T1000 (cell line): ENCODE measurements at places on chromosomes 16 and 17.
A peak's percentile ranks its signal among the peaks of the same experiment; 100 is the strongest.

DNA sequence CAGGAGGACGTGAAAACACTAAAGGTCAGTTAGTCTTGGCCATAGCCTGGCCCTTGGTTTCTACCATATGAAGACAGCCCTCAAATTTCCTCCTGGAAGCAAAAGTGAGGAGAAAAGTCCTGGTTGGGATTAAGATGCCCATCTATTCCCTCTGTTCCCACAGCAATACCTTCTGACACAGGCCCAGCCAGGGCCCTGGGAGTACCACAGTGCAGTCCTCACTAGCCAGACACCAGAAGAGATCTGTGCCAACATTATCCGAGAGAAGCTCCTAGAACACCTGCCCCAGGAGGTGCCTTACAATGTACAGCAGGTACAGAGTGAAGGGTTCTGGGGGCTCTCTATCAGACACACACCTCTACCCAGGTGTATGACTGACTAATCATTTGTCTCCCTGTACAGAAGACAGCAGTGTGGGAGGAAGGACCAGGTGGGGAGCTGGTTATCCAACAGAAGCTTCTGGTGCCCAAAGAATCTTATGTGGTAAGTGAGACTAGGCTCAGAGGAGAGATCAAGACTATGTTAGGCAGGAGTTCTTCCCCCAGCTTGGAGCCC is 4.1 kb downstream of the ERAL1 start:
- DNase-seq = no peak

DNA sequence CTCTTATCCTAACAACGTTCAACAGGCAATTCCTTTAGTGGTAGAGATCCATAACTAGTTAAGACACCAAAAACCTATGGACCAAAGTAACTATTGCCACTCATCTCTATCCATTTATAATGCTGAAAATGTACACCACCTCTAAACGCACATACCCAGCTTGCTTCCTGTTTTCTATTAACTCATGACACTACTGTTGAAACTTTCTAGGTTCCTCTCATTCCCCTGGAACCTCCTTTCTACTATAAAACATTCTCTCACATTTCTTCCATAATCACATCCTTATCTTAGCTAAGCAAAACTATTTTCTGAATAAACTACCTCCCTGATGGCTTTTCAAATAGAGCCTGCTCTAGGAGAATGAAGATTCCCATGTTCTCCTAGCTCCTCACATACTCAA is 42.9 kb upstream of the KSR1 start:
- DNase-seq = no peak

- DNase-seq = no peak
These were observed 32.0 kb downstream of the PIMREG start for GRCh38 chr17:6476076-6476809.

GRCh38 chr16:65117811-65118448 is 3.9 kb downstream of the CDH11 start:
- peak; percentile 14 for DNase-seq

DNA sequence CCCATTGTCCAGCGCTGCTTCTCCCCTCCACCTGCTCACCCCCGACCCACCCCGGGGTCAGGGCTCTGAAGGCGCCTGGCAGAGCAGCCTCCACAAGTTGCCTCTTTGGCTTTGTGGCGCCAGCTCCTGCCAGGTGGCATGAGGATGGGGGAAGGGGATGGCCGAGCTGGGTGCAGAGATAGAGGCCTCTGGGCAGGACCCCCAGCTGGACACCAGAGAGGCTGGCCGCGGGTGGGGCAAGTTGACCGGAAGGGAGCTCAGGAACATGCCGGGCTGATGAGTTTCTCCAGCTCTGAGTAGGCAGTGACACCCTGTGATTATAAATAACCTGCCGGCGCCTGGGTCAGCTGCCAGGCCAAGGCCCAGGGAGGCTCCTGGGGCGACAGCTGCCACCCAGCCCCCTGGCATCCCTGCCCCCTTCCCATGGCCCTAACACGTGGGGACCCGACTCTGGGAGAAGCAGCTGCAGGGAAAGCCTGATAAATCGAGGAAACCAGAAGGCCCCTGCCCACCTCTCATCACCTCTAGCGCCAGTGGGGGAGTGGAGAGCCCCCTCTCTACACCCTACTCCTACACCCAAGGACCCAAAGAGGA is 729 bp downstream of the P2RX5 start:
- DNase-seq = no peak

GRCh38 chr16:29662729-29663015 is 375 bp upstream of the SPN start:
- no peak for DNase-seq

DNA sequence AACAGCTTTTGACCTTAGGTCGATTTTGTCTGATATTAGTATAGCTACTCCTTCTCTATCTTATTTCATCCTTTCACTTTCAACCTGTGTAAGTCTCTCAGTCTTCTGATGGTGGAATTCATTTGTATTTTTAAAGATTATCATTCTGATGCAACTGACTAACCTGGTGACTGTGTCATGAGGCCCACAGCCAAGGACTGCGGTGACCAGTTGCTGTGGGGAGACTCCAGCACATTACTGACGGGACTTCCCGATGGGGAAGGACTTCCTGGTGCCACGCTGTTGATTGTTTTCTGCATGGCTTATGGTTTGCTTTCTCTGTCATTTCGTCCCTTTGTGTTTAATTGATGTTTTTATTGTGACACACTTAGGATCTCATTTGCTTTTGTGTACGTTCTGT is 34.2 kb downstream of the RMI2 start:
- peak; percentile 53 for DNase-seq

- no peak for DNase-seq
These were observed 21.6 kb upstream of the ATP2A3 start for GRCh38 chr17:3985846-3986245.

DNA sequence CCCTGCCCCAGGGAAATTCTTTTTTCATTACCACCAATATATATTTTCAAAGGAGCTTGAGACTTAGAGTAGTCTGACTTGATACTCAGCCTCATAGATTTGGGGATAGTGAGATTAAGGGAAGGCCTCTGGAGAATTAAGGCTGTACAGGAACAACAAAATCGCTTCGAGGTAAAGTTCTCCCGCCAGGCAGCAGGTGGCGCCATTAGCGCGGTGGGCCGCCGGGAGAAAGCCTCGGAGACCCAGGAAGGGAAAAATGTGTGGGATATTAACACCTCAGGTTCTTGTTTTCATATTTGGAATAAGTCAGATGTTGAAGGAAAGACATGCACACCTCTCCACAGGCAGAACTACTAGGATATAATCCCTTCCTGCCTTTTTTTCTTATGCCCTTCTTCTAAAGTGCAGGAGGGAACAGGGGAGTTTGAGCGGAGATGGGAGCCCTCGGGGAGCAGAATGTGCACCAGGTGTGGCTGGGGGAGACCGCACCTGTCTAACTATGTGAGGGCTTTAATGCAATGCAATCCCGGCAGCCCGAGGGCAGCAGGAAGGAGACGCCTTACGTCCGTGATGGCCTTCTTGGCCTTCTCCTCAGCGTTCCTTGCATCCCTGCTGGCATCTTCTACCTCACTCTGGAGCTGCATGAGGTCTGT is 25.9 kb downstream of the MYH3 start:
- DNase-seq = no peak

- no peak for DNase-seq
These were observed 75.6 kb upstream of the LGALS9 start for GRCh38 chr17:27555339-27555738.

DNA sequence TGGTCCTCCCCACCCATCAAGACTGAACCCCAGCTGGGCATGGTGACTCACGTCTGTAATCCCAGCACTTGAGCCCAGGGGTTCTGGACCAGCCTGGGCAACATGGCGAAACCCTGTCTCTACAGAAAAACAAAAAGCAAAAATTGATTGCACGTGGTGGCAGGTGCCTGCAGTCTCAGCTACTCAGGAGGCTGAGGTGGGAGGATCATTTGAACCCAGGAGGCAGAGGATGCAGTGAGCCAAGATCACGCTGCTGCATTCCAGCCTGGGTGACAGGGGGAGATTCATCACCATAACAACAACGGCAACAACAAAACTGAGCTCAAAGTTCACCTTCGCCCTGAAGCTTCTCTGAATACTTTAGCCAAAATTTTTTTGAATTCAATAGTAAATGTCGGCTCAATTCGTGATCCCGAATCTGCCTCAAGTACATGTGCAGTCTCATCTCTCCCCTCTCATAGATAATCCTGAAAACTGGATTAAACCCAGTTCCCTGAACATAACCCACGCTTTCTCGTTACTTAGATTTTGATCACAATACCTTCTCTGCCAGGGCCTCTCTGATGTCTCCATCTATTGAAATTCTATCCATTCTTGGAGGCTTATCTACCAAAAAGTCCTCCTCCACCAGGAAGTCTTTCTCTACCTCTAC is 13.5 kb upstream of the MYH10 start:
- no peak for DNase-seq

GRCh38 chr17:30568117-30568430 is 90.9 kb downstream of the GOSR1 start:
- no peak for DNase-seq

GRCh38 chr17:76968707-76969597 is 100.7 kb downstream of the MGAT5B start:
- DNase-seq = no peak

GRCh38 chr16:67021321-67021720 is 7.6 kb upstream of the CBFB start:
- DNase-seq = no peak

GRCh38 chr16:56389554-56389953 is 35.8 kb downstream of the AMFR start:
- DNase-seq = peak; percentile 32

DNA sequence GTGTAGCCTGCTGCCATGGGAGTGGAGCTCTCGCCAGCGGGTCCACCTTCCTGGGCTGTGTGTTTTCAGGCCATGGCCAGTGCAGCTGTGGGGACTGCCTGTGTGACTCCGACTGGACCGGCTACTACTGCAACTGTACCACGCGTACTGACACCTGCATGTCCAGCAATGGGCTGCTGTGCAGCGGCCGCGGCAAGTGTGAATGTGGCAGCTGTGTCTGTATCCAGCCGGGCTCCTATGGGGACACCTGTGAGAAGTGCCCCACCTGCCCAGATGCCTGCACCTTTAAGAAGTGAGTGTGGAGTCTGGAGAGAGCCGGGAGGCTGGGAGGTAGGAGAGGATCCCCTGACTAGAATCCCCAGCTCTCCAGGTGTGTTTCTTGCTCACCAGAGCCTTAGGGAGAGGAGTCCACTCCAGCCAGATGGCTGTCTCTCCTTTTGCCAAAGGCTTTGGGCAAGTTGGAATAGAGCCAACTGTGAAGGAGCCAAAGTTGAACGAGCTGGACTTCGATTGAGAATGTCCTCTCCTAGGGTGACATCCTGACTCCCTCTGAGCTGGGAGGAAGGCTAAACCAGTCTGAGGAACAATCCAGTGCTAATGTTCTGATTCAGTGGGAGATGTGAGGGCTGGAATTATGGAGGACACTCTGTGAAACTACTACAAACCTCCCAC is 24.4 kb upstream of the EFCAB13 start:
- DNase-seq = no peak

- DNase-seq = peak; percentile 31
These were observed 2.8 kb upstream of the UBTF start for GRCh38 chr17:44222112-44222869.

DNA sequence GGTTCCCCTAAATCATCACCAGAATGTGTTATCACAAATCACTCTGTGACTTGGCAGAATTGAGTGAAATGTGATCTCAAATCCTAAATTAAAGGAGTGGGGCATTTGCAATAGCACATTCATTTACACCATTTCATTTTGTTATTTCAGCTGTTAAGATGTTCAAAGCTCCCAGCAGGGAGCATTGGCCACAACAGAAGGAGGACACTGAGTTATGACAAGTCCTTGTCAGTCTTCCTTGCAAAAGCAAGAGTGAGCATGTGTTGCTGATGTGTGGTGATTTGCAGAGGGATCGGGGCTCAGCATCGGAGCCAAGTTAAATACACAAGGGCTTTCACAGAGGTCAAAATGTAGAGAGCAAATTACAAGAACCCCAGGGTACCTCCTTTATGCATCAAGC is 372.2 kb upstream of the CDH5 start:
- DNase-seq = no peak

GRCh38 chr17:19716108-19717030 is at the start of gene SLC47A2:
SLC47A2 (minus strand) TSS chr17:19716584; CDS start chr17:19716555, 29 bp downstream.
- no peak for DNase-seq

- no peak for DNase-seq
These were observed 873 bp downstream of the USP10 start for GRCh38 chr16:84700446-84701300.

DNA sequence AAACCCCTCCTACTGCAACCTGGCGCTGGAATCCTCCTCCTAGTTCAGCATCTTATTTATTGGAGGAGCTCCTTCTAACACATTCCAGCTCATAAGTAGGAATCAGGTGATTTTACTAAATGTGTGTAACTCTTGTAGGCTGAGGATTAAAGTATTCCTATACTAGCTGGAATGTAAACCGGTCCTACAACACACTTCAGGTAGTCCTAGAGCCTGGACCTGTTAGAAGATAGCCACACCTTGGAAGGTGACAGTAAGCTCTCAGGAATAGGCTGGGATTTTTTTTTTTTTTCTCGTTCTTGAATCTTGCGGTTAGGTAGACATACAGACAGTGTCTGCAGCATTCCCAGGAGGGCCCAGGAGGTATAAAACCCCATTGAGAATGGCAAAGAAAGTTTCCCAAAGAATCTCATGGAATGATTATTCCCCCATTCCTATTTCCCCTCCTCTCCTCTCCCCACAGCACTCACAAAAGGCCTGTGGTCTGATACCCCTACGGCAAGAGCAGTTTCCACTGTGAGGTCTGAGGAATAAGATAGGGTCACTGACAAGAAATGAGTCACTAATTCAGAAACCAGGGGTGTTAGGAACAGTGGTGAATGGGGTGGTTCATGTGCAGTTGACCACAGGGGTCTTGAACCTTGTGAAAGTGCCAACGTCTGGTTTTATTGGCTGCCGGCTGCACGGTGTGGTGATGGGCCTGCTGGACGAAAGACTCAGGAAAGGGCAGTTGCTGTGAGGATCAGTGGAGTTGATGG is 267.1 kb downstream of the UTP18 start:
- no peak for DNase-seq

DNA sequence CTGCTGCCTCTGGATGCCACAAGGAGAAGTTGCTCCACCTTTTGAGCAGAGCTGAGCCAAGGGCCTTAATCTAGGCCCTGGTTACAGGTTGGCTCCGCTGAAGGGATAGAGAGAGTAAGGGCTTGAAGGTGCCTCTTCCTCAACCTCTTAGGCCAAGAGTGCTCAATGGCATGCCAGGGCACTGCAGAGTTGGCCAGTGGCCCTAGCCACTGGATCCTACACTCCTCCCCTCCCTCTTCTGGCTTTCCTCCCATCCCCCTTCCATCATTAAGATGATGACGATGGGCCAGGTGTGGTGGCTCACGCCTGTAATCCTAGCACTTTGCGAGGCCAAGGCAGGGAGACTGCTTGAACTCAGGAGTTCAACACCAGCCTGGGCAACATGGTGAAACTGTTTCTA is 50.5 kb downstream of the MYO18A start:
- no peak for DNase-seq

DNA sequence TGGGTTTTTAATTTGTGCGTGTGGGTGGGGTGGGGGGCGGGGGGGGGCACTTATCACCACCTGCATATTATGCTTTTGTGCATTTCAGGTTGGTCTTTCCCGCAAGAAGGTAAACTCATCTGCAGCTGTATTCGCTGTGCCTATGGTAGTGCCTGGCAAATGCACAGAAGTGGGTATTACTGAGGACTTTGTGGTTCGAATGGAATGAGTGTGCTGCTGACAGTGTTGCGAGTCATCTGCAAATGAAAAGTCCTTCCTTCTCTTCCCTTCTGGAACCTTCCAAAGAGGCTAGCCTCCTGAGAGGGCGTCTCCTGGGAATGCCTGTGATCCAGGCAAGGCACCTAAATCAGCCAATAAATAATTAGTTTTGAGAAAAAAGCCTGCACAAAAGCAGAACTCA is 532.9 kb downstream of the MAF start:
- DNase-seq = no peak
